Cortex of kidney (tissue), 1 donor: ENCODE measurements at places on chromosomes 5 and 9.

- DNase-seq: no peak
Observed at GRCh38 chr9:80720579-80720978, 968.8 kb downstream of the TLE1 start.

DNA sequence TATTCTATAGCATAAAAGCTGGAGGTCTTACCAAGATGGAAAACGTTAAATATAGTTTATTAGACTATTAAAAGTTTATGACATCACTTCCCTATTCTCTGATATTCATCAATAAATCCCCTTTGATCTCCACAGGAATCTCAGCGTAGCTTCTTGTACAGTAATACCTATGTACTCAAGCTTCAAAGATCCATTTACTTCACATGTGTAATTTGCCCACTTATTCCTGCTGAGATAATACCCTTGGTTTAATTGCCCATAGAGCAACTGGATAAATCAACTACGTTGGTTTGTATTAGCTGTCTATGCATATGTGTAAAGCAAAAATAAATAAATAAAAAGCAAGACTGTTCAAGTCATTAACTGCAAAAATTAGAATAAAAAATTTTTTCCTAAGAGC, 219.7 kb downstream of the EFNA5 start:
- no peak for DNase-seq

DNA sequence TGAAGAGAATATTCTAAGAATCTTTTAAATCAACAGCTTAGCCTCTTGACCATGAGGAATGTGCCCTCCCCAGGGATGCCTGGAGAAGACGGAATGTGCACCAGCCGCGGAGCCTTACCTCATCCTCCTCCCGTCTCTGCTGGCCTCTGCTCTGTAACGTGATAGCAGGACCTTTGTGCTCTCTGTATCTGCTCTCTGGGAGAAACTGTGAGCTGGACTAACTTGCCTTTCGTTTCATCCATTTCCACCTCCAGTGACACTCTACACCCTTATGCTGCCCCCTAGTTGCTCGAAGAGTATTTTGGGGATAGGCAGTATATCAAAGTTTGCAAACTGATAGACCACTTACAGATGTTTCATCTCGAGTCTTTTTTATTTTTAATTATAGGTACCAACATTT, 141.4 kb downstream of the NPR3 start:
- DNase-seq: no peak

DNA sequence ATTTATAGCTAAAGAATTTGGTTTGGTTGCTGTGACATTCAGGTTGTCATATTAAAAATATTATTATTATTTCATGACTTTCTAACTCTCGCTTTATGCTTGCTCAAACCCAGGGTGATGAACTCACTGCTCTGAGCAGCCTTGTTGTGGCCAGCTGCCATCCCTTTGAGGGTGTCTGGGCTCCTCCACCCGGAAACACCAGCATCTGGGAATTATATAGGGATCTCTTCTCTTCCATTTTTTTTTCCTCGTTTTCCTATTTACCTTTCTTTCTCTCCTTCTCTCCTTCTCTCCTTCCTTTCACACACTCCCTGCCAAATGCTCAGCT, 355.8 kb upstream of the SMARCA2 start:
- no peak for DNase-seq

DNA sequence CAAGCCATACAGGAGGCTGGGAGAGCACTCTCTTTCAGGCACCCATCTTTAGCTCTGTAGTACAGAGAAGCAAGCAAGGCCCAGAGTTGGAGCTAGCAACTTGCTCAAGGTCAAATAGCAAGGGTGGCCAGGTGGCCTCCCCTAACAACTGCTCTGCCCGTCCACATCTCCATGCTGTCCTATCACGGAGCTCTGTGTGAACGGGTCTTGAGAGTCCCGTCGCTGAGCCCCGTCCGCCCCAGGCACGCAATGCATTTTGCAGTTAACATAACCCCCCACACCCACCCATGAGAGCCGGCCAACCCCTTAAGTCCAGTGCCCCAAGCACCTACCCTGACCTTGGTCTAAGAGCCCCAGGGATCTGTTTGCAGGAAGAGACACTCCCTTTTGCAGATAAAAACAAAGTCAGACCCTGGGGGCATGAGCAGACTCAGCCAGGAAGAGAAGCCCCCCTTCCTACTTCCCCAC, 1.5 kb downstream of the RNF44 start:
- DNase-seq: no peak

DNA sequence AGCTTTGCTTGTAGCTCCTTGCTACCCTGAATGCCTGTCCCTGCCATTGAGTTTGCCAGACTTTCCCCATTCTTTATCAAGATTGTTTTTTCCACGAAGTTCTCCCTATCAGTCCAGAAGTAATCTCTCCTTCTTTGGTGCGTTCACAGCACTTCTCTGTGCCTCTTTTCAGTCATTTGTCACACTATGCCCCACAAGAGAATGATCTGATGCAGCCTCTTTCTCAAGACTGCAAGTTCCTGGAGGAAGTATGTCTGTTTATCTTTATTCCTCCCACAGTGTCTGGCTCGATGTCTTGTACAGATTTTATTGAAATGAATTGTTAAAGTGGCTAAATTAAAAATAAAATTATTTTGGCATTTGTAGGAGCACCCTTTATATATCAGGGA, 99.3 kb downstream of the CCDC192 start:
- DNase-seq: no peak
